ENCODE measurements at places on chromosomes 5 and 9. TPM values are rescaled to one million over a fixed set of nuclear protein-coding genes. Genes with fewer than 3 reads are reported as not detected.

IRX1 gene
- 6.0 TPM for total RNA-seq

QSOX2 gene
- 10.5 TPM for total RNA-seq

QRFP gene
- total RNA-seq, result not detected

PCA3 gene
- total RNA-seq, result not detected

RHOBTB3 gene
- 51.7 TPM for total RNA-seq

DNA sequence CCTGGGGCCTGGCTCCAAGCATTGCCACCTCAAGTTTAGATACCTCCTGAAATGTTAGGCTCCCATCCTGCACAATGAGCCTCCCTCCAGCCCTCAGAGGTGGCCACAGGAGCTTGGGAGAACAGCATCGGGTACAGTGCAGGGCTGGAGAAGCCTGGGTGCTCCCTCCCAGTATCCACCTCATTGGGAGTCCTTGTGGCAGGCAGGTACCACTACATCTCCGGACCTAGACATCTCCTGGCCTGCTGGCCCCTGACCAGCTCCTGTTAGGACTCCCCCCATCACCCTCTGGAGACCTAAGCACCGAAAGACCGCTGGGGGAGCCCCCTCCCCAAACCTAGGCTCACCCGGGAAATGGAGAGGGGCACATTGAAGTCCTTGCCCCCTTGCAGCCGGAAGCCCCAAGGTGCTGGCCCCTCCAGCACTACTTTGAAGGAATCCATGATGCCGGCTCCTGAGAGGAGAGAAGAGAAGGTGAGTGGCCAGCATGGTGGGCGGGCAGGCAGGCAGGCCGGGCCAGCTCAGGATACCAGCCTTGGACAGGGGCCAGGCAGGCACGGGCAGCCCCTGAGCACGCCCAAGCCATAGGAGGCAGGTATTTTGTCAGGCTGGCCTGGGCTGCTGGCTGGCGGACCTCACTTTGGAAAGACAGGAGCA, 1.2 kb downstream of the PDLIM7 start:
- H3K36me3 ChIP-seq, result peaks cover 12% of the 10 kb centered on the region
- peaks cover 54% of the 10 kb centered on the region for H3K4me1 ChIP-seq
- H3K27ac ChIP-seq, result peak overlapping the region; percentile 87
- DNase-seq, result no peak
- no peaks in the 10 kb centered on the region for H3K27me3 ChIP-seq

DNA sequence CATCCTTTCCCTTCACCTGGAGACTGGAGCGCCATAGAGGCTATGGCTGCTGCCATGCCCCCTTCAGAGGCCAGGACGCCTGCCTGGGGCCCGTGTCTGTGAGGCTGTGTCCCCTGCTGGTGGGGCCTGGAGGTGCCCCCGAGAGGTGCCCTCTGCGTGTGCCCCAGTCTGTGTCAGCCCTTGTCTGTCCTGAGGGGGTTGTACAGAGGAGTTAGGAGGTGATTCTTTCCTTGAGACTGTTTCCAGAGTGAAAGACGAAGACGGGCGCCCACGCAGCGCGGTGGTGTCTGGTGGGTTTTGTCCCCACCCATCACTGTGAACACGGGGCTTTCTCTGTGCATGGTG, 24.6 kb downstream of the TRAF2 start:
- no peak overlapping the region for H3K27ac ChIP-seq
- peaks cover 77% of the 10 kb centered on the region for H3K36me3 ChIP-seq
- no peaks in the 10 kb centered on the region for H3K27me3 ChIP-seq
- H3K4me1 ChIP-seq, result no peaks in the 10 kb centered on the region
- no peak overlapping the region for H3K4me3 ChIP-seq
- DNase-seq, result no peak

DNA sequence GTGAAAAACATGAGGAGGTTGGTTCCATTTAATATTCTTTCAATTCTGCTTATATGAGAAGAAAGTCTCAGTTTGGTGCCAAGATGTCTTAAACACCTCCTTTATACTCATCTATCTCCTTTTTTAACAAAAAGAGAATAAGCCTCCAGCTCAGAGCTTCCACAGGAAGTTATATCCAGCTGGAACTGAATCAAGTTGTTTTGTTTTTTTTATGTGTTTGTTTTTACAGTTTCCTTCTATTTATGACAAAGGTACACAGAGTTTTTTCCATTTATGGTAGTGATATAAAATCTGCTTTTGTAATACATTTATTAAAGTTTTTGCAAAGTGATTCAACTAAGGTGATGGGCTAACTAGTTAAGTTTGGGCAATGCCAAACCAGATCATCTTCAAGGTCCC, 10.4 kb downstream of the SPARC start:
- peaks cover 43% of the 10 kb centered on the region for H3K36me3 ChIP-seq
- peaks cover 91% of the 10 kb centered on the region for H3K4me1 ChIP-seq
- no peak for DNase-seq
- H3K27ac ChIP-seq, result peak overlapping the region; percentile 75

DNA sequence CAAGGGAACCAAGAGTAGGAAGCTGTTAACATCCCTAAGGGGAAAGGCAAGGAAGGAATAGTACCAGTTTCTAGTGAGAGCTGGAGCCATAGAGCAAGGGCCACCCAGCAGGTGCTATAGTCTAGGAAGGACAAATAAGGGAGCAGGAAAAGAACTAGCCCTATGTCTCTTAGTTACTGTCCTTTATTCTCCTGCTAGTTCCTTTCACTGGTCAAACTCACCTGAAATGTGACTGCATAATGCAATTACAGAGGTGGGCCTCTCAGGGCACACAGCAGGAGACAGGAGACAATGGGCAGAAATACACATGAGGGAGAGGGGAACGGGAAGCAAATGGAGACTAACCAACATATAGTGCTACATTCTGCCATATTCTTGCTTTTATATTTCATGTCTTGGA, 26.7 kb upstream of the FRMPD1 start:
- no peak for DNase-seq
- no peak overlapping the region for H3K27ac ChIP-seq
- H3K4me3 ChIP-seq, result no peak overlapping the region

- no peak for DNase-seq
- H3K27ac ChIP-seq, result peak overlapping the region; percentile 60
- peaks cover 71% of the 10 kb centered on the region for H3K4me1 ChIP-seq
- no peak overlapping the region for H3K4me3 ChIP-seq
Measured at GRCh38 chr5:134127376-134127861, 12.9 kb downstream of the TCF7 start.

DNA sequence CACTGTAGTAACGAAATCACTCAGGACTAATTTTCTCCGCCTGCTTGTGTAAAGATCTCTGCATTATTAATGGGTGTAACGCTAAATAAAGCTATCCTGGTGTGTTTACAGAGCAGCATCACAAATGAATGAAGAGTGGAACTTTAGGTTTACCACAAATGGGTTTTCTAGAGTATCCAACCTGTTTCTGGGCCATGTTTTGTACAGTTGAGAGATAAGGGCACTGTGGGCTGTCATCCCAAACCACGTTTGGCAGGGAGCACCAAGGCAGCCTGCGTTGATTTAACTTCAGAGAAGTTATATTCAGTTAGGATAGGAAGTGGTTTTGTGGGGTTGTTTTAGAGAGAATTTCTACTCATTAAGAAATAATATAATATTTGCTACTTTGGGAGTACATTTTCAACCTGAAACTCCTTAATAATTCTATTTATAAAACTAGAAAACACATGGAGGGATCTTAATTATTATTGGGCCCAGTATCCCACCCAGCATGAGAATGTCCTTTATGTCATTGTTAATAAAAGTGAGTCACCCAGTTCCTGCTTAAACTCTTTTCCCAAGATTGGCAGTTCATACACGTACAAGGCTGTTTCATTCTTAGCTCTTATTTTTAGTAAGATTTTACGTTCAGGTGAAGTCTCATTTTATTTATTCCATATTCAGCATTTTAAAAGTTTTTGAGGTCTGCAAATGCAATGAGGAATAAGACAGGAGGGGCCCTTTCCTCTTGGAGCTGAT, 8.0 kb downstream of the KCNN2 start:
- H3K4me1 ChIP-seq, result no peaks in the 10 kb centered on the region
- no peak overlapping the region for H3K27ac ChIP-seq
- no peaks in the 10 kb centered on the region for H3K27me3 ChIP-seq
- no peak overlapping the region for H3K4me3 ChIP-seq

- no peaks in the 10 kb centered on the region for H3K36me3 ChIP-seq
- no peak overlapping the region for H3K4me3 ChIP-seq
- no peaks in the 10 kb centered on the region for H3K4me1 ChIP-seq
- no peak for DNase-seq
- H3K27me3 ChIP-seq, result peaks cover 78% of the 10 kb centered on the region
Measured at GRCh38 chr9:962023-962422, 14.4 kb upstream of the DMRT3 start.

- H3K4me1 ChIP-seq, result peaks cover 24% of the 10 kb centered on the region
- no peaks in the 10 kb centered on the region for H3K27me3 ChIP-seq
- no peak overlapping the region for H3K27ac ChIP-seq
- no peak for DNase-seq
- H3K4me3 ChIP-seq, result no peak overlapping the region
- H3K36me3 ChIP-seq, result no peaks in the 10 kb centered on the region
Measured at GRCh38 chr9:121561385-121562222, 62.0 kb upstream of the GGTA1 start.

DNA sequence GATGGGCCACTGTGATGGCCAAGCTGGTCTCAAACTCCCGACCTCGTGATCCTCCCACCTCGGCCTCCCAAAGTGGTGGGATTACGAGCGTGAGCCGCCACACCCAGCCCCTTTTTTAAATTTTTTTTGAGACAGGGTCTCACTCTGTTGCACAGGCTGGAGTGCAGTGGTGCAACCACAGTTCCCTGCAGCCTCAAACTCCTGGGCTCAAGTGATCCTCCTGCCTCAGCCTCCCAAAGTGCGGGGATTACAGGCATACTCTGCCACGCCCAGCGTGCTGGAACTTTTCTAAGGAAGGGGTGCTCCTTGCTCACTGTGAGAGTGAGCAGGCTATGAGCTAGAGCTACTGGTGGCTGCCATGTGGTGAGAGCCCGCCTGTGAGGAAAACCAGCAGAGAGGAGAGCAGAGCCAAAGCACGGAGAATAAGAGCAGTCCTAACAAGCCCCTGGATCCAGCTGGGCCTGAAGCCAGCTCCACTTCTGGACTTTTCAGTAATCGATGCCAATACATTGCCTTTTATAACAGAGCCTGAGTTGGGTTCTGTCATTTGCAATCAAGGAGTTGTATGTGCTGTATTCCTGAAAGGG, 75.5 kb upstream of the UNC5A start:
- DNase-seq, result no peak
- H3K36me3 ChIP-seq, result no peaks in the 10 kb centered on the region
- peaks cover 80% of the 10 kb centered on the region for H3K27me3 ChIP-seq

DNA sequence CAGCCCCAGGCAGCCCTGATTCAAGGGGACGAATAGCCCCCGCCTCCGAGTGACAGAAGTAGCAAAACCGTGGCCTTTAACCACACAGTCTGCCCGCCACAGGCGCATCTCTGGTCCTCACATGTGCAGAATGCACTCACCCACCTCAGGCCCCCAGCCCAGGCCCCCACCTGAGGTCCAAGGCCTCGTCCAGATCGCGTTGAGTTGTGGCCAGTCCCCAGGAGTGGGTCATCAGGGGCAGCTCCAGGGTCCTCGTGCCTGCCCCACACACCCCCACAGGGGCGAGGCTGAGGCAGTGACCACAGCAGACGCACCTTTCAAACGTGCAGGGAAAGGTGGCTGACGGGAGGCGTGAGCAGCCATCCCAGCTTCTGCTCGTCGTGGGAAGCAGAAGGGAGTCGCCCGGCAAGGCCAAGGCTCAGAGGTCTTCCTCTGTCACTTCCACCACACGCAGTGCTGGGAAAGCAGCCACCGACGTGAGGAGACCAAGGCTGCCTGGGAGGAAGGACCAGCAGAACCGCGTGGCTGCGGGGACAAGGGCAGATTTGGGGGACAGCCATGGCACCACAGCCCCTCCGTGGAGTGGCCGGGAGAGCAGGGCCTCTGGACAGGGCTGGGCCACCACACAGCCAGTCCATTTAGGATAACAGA, 77.8 kb upstream of the OTULINL start:
- H3K4me1 ChIP-seq, result no peaks in the 10 kb centered on the region
- H3K27me3 ChIP-seq, result no peaks in the 10 kb centered on the region
- no peak for DNase-seq
- no peak overlapping the region for H3K4me3 ChIP-seq
- H3K36me3 ChIP-seq, result peaks cover 100% of the 10 kb centered on the region
- H3K27ac ChIP-seq, result no peak overlapping the region
